Activated T-cell treated with anti-CD3 and anti-CD28 coated beads for 4 hours (primary cell): ENCODE measurements at places on chromosomes 12 and 14.

DNA sequence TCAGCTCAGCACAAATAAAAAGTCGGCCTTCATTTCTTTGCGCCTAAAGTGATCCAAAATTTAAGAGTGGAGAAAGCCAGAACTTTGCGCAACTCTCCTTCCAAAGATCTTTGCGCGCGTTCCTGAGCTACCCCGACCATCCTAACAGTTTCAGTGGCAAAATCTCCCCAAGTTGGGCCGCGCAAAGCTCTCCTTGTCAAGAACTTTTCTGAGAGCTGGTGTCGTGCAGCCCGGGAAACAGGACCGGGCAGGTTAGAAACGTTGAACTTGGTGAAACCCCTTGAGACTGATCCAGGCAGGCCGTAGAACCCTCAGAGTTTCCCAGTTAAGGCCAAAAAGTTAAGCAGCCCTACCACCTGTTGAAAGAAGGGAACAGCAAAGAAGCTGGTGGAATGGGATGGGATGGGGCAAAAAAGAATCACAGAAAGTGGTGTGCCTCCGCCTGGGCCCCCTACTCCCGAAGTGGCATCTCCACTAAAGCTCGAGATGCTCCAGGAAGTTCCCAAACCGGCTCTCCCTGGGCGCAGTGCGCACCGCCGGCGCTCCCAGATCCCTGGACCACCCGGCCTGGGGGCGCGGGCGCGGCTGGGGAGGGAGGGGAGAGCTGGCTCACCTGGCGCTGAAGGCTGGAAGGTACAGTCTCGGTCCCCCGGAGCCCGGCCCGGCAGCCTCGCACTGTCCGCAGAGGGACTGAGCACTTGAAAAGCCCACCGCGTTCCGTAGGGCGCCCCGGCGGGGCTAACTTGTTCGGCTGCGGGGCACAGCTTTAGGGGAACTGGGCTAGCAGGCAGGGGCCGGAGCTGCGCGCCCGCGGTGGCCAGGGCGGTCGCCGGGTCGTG is 768 bp downstream of the DBX2 start:
- DNase-seq: no peak

DNA sequence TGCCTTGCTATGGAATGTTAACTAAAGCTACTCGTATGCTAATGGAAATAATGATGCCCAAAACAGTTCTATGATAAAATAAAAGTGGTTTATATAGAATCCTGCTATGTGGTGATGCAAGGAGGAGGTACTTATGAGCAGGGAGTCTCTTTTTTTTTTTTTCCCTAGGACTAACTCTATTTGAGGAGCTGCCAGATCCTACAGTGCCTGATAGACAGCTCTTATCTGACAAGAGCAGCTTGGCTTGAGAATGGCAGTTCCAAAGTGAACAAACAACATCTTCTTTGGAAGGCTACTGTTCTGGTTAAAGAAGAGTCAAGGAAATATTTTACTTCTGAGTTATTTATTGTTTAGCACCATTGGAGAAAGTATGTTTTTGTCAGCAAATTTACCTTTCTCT is 10.2 kb upstream of the ACSM4 start:
- DNase-seq: no peak

DNA sequence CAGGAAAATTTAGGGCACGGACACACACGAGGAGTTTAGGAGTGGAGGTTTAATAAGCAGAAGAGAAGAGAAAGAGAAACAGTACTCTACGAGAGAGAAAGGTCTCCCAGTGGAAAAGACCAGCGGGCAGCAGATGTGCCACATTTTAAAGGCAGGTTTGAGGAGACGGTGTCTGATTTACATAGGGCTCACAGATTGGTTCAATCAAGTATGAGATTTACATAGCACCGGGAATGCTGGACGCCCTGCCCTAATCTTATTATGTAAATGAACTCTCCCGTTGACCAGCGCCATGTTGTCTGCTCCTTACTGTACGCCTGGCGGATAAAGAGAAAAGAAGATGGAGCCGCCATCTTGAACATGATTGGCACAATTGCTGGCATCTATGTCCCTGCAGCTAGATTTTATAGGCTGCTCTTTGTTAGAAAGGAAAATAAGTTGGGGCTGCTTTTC is 17.9 kb downstream of the NFKBIA start:
- no peak for DNase-seq

DNA sequence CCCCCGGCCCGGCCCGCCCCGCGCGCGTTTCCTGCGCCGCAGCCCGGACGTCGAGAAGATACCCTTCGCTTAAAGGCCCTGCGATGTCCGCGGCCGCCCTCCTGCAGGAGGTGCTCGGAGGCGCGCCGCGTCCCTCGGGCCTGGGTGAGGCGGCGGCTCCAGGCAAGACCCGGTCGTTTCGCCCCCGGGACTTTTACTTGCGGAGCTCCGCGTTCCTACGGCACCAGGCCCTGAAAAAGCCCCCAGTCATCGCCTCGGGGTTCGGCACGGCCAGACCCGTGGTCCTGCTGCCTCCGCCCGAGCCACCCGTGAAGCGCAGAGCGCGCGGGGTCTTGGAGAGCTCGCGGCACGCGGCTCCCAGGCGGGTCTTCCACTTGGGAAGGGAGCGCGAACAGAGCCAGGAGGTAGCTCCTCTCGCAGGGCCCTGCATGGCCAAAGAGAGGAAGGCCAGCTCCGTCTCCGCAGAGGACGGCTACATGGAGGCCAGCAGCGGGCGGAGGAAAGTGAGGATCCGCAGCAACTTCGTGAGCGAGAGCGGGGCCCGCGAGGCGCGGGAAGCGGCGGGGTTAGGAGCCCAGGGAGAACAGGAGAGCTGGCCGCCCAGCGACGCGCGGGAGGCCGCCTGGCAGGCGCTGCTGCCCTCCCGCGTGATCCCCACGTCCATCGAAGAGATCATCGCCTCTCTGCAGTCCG is 26.9 kb downstream of the TTC6 start:
- no peak for DNase-seq

DNA sequence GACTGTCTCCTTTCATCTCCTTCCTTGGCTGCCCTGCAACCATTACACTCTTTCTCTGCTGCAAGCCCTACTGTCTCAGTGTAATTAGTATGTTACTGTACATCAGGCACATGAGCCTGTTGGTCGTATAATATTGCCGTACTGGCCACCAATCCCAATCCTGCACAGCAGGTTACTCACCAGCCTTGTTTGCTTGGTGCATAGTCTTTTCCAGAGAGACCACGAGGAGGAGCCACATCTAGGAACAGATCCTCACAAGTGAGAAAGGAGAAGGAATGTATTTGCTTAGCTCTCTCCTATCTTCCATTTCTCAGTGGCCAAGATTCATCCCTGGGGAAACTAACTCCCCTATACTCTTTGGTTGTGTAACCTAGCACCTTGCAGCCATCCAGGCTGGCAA is 33.0 kb upstream of the BICDL1 start:
- DNase-seq: no peak

GRCh38 chr12:118534003-118534402 is 157.6 kb downstream of the SUDS3 start:
- no peak for DNase-seq

DNA sequence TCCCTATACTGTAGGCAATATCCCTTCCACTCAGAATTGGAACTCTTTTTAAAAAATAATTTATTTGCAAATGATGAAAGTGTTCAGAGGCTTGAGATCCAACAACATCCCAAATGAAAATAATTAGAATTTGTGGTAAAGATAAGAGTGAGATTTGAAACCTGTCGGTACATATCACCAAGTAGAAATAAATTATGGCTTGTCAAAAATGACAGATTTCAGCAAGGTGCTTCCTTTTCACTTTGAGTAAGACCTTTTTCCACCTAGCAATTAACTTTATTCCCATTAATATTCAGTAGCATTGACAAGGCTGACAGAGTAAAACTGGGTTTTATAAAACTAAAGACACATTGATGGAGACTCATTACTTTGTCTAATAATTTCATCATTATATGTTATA is 107.7 kb upstream of the PRKD1 start:
- DNase-seq: no peak

DNA sequence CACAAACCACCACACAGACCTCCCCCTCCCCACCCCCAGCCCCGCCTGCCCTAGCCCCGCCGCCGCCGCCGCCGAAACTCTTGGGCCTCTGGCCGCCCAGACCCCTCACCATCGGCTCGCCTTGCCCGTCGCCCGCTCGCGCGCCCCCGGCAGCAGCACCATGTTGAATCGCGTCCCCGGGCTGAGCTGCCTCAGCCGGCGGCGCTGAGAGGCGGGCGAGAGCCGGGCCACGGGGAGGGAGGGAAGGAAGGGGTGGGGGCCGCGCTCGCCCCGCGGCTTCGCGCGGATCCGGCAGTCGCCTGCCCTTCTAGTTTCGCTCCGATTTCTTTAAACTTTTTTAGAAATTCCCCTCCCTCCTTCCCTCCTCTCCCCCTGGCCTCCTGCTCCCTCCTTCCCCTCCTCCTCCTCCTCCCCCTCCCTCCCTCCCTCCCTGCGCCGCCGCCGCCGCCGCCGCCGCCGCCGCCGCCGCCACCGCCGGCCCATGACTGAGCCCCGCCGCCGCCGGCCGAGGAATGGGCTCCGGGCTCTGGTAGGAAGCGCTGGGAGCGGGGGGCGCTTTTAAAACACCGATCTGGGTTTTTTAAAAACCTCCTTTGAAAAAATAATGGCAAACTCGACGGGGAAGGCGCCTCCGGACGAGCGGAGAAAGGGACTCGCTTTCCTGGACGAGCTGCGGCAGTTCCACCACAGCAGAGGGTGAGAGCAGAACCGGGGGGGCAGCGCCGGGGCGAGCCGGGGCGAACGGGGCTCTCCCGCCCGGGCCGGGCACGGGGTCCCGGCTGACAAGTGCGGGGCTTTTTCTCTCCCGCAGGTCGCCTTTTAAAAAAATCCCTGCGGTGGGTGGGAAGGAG is at the start of gene ARID2:
Gene ARID2 (plus strand): TSS at position 474 of the 851 bp plus-strand sequence. CDS start 131 bp downstream, at position 605.
- peak; percentile 48 for DNase-seq

- DNase-seq: no peak
Observed at GRCh38 chr14:21267886-21268616, 1.2 kb downstream of the HNRNPC start.

DNA sequence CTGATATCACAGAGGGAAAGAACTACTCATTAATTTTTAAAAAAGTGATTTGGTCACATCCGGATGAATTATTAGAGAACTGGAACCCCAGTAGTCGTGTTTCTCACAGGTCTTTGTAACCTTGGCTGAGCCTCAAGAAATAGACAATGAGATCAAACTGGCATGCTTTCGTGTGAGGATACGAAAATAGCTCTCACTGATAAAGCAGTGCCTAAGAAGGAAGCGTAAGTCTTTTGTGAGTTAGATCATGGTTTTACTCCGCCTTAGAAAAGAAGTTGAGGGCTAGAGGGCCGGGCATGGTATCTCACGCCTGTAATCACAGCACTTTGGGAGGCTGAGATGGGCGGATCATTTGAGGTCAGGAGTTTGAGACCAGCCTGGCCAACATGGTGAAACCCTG is 33.8 kb upstream of the GALNT16 start:
- DNase-seq: no peak

DNA sequence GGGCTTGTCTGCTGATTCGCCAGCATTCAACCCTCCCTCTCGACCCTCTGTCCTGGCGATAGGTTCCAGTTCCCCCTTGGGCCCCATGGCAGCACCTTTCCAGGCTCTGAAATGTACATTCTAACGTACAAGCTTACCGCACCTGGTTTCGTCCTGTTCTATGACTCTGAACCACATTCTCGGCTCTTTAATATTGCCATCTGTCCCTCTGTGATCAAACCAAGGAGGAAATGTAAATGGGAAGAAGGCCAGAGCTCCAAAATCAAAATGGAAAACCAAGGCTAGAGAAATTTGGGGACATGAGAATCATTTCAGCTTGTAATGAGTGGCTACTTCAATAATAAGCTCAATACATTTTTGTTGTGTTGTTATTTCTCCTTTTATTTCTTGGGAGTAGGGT is 117.2 kb downstream of the TTC7B start:
- DNase-seq: no peak

GRCh38 chr12:101045486-101046464 is 164.3 kb downstream of the SLC5A8 start:
- DNase-seq: no peak

DNA sequence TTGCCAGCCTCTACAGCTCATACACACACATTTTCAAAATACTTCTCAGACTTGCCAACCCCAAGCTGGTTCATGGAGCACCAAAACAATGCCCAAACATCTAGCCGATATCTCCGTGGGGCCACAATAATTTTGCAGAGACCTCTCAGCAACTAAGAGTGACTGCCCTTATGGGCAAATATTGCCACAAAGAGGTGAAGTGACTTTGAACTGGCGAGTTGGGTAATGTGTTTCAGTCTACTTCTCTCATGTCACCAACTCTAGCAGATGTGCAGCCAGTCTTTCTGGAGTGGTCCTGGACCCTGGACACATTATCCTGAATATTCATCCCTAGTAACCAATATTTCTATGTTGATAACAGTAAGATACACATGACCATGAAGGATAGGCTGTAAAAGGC is 290.3 kb downstream of the EMP1 start:
- no peak for DNase-seq

GRCh38 chr12:127150956-127151355 is 1116.0 kb upstream of the TMEM132C start:
- no peak for DNase-seq
